ENCODE measurements at places on chromosomes 11 and 22.

- no peak for DNase-seq
Measured at GRCh38 chr11:130609121-130610035, 160.9 kb downstream of the ADAMTS15 start.

DNA sequence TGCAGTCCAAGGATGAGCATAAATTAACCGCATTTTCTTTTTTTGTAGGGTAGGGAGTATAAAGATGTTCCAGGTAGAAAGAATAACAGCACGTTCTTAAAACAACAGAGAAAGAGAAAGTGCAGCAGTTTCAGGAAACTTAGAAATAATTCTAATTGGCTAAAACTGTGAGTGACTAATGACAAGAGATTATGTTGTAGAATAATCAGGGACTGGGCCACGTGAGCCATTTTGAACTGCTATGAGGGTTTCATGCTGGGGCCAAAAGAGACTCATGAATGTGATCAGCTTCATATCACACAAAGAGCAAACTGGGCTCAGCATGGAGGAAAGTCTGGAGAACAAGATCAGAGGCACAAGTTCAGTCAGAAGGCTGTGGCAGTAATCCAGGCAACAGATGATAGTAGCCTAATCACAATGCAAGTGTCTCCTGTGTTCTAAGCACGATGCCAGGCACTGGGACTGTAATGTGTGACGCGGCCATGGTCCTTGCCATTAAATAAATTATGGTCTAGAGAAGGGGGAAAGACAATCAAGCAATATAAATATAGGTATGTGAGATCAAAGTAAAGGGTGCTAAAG, 17.9 kb downstream of the CWF19L2 start:
- no peak for DNase-seq

- no peak for DNase-seq
Measured at GRCh38 chr11:102415304-102415916, 37.2 kb downstream of the TMEM123 start.

DNA sequence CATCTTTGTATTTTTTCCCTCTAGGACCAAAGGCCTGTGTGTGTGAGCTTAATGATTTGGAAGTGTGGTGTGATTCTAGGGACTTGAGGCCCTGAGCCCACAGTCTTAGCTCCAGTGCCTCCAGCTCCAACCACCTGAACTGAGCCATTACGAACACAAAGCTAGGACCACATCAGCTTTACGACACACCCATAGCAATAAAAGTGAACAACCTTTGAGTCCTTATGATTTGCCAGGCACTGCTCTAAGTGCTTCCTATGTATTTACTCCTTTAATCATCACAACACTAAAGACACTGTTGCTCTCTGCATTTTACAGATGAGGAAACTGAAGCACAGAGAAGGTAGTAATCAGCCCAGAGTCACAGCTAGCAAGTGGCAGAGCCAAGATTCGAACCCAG, 126.4 kb downstream of the EHF start:
- DNase-seq = no peak

DNA sequence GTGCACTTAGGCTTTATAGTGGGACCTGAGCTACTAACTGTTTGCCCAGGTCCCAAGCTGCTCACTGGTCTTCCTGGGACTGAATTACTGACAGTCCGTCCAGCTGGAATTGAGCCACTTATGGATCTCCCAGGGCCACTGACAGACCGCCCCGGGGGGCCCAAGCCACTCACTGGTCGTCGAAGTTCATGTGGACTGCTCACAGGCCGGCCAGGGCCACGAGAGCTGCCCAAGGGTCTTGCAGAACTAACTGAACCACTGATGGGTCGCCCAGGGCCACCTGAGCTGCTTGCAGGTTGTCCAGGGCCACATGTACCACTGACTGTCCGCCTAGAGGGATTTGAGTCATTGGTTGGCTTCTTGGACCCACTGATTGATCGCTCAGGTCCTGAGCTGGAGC, 15.1 kb downstream of the MISFA start:
- DNase-seq = no peak

DNA sequence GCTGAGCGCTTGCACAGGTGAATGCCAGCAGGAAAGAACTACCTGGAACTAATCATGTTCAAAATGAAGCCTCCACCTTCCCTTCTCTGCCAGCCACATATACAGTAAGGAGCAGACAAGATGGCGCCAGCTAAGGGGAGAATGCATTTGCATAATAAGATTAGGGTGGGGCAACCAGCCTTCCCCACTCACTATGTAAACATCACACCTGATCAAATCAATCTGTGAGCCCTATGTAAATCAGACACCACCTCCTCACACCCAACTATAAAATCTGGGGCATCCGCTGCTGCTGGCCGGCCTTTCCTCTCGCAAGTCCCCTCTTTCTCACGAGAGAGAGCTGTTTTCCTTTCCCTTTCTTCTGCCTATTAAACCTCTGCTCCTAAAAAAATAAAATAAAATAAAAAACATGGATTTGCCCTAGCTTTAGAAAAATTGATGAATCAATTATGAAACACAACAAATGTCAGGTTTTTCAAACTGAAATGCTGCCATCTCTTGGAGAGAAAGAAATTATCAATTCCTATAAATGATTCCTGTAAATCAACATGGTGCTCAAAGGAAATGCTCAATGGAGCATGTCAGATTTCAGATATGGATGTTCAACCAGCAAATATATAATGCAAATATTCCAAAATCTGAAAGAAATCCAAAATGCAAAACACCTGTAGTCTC, 108.9 kb downstream of the SGSM3 start:
- no peak for DNase-seq

GRCh38 chr22:46676479-46676878, 56.3 kb downstream of the GRAMD4 start:
- DNase-seq = no peak

GRCh38 chr11:10255388-10256125, 38.5 kb downstream of the SBF2 start:
- no peak for DNase-seq

DNA sequence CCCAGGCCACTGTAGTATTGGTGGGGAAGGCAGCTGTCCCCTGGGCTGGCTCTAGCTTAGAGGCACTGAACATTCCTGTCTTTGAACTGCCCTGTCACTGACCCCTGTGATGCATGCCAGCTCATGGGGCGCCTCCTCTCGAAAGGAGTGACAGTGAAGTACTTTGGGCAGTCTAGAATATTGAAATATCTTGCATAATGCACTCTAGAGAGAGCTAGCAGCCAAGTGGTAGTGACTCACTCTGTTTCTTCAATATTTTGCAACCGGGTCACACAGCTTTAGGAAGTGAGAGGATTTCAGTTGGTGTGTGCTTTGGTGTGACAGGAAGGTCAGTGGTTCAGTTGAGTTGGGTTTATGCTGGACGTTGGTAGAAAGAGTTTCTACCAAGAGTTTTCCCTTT, 35.5 kb upstream of the ST14 start:
- DNase-seq = no peak

DNA sequence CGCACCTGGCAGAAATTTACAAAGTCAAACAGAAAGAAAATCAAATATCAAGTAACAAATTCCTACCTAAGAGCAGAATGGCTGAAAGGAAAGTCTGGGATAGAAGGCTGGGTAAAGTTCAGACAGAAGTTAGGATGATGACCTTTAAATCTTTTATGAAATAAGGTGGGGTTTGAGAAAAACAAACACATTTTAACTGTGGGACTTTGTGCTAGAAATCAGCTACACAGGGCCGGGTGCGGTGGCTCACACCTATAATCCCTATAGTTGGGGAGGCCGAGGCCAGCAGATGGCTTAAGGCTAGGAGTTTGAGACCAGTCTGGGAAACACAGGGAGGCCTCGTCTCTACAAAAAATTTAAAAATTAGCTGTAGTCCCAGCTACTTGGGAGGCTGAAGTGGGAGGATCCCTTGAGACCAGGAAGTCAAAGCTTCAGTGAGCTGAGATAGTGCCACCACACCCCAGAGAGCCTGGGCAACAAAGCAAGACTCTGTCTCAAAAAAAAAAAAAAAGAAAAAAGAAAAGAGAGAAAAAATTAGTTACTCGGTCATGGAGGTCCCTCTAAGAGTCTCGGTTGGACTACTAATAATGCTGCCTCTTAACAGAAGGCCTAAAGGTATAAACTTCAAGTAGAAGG, 119.7 kb upstream of the BID start:
- DNase-seq = no peak

DNA sequence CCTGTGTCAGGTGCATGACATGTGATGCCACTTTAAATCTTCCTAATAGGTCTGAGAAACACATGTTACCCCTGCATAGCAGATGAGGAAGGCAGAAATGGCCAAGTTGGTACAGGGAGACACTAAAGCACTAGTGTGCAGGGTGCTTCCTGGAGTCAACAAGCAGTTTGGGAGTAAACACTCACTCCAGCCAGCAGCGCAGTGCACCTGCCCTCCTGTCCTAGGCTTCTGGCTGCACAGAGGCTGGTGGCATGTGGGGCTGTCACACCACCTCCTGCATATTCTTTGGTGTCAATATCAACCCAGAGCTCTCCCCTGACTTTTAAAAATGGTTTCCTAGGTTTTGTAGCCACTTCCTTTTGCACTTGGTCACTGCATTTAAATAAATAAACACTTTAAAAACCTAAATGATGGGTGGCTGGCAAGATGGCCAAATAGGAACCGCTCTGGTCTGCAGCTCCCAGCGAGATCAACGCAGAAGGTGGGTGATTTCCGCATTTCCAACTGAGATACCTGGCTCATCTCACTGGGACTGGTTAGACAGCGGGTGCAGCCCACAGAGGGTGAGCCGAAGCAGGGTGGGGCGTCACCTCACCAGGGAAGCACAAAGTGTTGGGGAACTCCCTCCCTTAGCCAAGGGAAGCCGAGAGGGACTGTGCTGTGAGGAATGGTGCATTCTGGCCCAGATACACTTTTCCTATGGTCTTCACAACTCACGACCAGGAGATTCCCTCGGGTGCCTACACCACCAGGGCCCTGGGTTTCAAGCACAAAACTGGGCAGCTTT, 33.5 kb downstream of the GAB4 start:
- peak; percentile 71 for DNase-seq

DNA sequence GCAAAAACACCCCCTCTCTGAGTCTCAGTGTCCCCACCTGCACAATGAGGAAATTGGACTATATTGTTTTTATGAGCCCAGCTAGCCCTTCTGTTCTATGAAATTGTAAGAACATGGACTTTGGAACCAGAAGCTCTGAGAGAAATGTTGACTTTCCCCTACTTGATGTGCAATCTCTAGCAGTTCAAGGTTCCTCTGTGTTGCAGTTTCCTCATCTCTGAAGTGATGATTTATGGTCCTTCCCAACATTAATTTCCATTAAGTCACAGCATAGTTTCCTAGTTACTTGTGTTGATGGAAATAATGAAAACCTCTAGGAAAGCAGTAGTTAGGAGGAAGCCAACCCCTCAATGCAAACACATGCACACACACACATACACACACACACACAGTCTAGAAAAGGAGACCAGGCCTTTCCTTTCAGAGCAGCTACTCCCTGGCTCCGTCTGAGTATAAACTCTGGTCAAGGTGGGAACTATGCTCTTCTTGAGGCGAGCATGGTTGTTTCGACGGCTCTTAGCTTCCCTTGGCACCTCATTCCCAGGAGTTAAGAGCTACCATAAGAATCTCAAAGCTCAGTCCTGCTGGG, 518.4 kb downstream of the SOX6 start:
- DNase-seq = no peak

DNA sequence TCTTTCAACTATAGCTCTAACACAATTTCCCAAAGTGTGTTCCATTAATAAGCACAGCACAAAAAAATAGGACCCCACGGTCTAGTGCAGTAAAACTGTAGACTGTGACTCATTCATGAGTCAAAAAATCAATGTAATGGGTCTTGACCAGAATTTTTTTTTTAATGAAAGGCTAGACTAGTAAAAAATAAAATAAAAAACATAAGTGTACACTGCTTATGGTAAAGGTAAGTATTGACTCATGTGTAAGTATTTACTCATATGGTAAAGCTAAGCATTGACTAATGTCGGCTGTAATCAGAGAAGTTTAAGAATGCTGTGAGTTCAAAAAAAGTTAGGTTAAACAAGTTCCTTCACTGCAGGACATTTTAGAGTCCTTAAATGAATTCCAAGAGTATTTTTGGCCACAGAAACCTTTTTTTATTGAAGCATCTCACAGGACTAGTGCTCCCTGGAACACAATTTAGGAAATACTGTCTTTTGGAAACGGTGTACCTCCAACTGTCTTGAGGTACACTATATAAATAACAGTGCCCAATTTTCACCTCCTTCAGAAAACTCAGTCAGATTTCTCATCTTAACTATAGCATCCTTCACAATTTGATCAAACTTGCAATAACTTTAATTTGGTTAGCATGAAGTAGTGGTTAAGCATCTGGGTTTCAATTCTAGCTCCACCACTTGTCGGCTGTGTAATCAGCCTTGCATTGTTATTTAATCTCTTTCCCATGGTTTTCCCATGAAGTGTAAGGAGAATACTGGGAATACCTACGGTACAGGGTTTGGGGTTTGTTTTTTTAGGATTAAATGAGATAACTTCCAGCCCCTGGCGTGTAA, 2.1 kb downstream of the CCDC73 start:
- DNase-seq = no peak

GRCh38 chr11:105367129-105367528, 227.6 kb upstream of the CARD18 start:
- no peak for DNase-seq

- DNase-seq = no peak
Measured at GRCh38 chr11:121090145-121090721, 10.8 kb upstream of the TECTA start.

DNA sequence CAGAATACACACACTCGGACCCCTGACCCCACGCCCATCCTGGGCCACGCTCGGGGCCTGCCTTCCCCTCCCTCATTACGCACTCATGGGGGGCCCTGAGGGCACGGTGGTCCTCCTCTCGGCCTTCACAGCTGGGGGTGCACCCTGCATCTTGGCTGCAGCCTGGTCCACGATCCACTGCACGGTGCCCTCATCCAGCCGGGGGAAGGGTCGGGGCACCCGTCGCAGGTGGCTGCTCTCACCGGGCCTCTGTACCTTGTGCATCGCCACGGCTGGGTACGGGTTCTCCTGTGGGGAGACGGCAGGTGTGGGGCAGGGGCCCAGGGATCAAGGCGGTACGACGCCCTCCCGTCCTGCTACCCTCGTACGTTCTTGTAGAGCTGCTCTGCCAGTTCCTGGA, 10.4 kb downstream of the SBF1 start:
- no peak for DNase-seq

- no peak for DNase-seq
Measured at GRCh38 chr11:65730461-65730860, 9.9 kb upstream of the RNASEH2C start.

DNA sequence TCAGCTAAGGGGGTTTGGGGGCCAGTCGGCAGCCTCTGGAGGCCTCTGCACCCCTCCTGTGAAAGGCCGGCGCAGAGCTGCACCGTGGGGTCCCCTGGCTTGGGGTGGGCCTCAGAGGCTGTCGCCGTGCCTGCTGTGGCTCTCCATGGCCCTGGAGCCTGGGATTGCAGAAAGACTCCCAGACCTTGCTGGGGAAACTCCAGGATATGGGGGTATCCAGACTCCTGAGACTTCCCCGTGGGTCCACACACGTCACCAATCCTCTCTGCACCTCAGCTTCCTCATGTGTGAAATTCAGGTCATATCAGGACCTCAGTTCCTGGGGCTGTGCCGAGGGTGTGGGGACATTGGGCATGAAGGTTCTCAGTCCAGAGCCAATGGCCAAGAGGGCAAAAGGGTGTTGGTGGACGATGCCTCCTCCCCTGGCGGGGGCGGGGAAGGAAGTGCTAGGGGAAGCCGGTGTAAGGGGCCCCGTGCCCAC, 97.1 kb downstream of the KCNQ1 start:
- DNase-seq = no peak

All from DMS153 (cell line).